ENCODE measurements at places on chromosomes 13 and 19.

GRCh38 chr19:16002406-16003384 is 53.9 kb downstream of the OR10H4 start:
- DNase-seq, result peak; percentile 7

- no peak for DNase-seq
Measured at GRCh38 chr19:2056837-2057192, 5.8 kb upstream of the MKNK2 start.

DNA sequence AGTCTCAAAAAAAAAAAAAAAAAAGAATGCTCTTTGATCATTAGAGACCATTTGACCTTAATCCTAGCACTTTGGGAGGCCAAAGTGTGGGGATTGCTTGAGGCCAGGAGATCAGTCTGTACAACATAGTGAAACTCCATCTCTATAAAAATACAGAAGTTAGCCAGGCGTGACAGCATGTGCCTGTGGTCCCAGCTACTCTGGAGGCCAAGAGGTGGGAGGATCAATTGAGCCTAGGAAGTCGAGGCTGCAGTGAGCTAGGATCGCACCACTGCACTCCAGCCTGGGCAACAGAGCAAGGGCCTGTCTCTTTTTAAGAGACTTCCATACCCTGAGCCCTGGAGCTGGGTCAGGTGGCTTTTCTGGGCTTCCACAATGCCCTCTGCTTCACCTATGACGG is 11.5 kb upstream of the COLGALT1 start:
- no peak for DNase-seq

- DNase-seq, result no peak
Measured at GRCh38 chr19:34925278-34925855, 1.3 kb upstream of the ZNF30 start.

GRCh38 chr19:42433503-42434260 is 6.5 kb upstream of the LIPE start:
- peak; percentile 82 for DNase-seq
